NCI-H82 (cell line): ENCODE measurements at places on chromosomes 12 and 14.

GRCh38 chr12:123066384-123066710 lies 84.5 kb downstream of the PITPNM2 start:
- no peak for DNase-seq

DNA sequence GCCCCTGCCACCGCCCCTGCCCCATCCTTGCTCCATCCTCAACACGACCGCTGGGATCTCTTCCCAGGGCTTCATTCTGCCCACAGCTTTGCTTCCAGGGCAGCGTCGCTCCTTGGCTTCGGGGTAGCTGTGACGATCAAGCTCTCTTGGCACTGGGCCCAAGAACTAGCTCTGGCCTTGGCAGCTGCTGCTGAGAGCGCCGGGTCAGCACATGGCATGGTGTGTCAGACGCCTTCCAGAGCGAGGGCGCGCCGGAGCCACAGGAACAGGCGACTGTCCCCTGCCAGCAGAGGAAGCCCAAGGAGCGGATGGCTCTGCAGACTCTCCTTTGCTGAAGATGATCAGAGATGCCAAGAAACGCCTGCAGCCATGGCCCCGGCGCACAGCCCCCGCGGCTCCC lies 15.9 kb downstream of the RAB35 start:
- no peak for DNase-seq

DNA sequence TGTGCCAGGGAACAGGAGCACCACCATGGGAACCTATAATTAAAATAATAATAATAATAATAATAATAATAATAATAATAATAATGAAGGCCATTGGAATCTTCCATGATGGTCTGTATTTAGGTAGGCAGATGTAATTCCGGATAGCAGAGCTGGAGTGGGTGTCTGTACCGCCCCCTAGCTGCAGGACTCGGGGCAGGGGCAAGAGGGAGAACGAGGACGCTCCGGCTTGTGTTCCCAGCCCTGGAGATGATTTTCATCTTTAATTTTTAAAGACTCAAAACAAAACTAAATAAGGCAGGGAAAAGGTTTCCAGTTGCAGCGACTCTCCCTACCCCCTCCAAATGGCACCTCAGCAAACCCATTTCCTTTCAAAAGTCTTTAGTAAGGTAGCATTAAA lies 501.1 kb downstream of the VRK1 start:
- peak; percentile 40 for DNase-seq

DNA sequence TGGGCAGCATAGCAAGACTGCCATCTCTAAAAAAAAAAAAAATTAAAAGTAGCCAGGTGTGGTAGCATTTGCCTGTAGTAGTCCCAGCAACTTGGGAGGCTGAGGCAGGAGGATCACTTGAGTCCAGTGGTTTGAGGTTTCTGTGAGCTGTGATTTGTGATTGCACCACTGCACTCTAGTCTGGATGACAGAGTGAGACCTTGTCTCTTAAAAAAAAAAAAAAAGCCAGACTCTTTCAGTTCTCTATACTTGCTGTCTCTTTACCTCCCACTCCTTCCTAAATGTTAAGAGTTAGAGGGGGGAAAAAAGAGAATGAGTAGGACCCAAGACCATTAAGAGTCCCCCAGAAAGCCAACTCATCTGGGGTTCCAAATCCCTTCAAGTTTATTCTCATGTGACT lies 17.8 kb downstream of the EIF2S1 start:
- no peak for DNase-seq

DNA sequence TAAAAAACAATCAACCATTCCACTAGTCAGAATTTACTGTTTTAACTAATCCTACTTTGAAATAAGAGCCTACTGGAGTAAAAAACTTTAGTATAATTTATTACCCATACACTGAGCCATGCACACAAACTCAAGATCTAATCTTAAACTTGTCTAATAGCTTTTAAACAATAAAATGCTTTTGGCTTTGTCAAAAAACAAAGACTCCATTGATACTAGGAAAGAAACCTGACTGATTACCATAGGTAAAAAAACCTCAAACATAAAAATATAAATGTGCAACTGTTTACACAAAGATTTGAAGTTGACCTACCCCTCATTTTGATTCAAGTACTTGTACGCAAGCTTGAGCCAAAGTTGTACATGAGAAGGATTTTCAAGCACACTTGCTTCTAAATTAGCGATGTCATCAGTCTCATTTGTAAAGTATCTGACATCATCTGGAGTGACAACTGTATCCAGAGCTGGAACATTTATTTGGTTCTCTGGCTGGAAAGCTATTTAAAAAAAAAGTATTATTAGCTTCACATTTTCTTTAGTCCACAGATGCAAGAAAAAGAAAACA lies 36.1 kb downstream of the ZFC3H1 start:
- no peak for DNase-seq

DNA sequence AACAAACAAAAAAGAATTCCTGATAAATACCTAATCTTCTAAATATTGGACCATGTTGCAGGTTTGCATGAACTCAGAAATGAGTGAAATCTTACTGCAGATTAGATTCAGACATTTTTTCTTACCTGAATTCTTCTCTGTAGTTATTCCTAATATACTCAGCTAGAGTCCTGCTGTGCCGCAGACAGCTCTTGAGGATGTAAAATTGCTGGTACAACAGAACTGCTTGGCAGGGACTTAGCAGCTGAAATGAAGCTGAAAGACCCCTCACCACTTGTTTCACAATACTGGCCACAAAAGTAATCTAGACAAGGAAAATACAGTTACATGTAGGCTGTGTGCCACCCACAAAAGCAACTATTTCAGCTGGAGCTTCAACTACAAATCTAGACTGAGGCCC lies 48.3 kb upstream of the KICS2 start:
- DNase-seq: no peak

GRCh38 chr12:13444076-13444475 lies 247.6 kb downstream of the EMP1 start:
- no peak for DNase-seq

- DNase-seq: no peak
These were observed 142.9 kb downstream of the SAMD4A start for GRCh38 chr14:54709867-54710266.

GRCh38 chr12:115017346-115017745 lies 333.4 kb upstream of the TBX3 start:
- no peak for DNase-seq

DNA sequence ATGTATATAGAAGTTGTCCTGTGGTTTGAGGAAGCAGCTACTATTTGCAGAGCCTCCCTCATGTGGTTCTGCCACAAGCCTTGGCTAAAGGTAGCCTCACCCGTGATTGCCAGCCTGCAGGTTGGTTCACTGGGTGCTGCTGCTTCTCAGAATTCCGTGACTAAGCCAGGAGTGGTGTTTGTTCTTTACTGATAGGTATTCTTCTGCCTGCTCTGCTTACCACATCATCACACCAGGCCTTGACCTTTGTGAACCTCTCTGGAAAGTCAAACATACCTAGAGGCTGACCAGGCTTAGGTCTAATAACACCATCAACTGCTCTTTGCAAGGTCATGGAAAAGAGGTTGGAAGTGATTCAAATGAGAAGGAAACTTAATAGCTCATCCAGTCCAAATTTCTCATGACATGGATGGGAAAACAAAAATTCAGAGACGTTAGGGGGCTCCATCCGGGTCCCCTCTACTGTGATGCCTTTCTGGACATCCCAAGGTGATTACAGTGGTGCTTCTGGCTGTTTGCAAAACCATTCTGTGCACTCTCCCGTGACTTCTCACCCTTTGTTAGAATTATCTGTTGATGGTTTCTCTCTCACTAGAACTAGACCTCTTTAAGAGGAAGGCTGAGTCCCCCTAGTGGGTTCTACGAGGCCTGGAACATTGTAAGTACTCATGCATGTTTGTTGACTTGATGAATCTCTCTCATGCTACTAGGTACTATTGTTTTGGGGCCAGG lies 8.5 kb upstream of the SOCS2 start:
- DNase-seq: peak; percentile 29

DNA sequence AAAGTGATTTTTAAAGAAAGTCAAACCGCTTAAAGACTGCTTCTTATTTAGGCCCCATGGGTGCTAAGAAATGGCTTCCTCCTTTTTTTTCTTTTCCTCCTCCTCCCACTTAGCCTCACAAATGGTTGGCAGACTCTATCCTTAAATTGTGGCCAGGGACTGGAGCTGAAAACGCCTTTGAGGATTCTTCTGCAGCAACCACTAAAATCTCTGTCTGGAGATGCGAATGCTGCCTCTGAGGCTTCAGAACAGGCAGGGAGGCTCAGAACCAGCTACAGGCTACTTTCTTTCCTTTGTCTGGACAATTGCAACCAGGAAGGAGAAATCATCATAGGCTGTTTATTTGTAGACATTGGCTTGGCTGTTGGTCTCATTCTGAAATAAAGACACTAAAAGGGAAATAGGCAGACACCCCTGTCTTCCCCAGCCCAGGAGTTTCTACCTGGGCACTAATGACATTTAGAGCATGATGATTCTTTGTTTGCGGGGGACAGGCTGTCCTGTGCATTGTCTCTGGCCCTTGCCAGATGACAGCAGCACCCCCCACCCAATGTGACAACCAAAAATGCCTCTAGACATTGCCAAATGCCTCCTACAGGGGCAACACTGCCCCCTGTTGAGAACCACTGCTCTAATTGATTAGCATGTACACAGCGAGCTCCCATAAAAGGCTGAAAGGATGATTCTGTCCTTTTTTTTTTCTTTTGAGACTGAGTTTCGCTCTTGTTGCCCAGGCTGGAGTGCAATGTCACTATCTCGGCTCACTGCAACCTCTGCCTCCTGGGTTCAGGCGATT lies 50.3 kb downstream of the MAP1LC3B2 start:
- peak; percentile 77 for DNase-seq

- DNase-seq: no peak
These were observed 159.3 kb downstream of the TTC8 start for GRCh38 chr14:88983755-88984154.

GRCh38 chr12:59046763-59047534 lies 126.6 kb upstream of the LRIG3 start:
- DNase-seq: no peak

DNA sequence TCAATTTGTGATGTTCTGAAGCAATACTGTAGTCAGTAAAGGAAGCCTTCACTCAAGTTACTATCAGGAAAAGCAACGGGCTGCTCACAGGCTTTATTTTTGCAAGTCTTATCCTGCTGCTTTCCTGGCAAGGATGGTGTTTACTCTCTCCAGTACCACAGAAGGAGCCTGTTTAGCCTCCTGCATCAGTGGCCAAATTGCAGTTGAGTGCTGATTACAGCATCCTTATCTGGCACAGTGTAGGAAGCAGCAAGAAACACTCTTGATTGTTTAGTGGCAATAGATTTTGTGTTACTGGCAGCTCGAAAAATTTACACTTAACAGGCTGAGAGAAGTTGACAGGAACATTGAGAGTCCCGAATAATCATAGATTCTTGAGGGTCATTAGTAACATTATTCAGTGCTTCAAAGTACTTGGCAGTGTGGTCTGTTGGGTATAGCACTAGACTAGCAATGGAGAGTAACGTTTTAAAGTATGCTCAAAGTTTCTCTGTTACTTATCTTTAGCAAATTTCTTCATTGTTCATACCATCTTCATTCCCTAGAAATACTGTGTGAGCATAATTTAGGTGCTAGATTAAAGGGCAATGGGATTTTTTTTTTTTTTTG lies 11.7 kb downstream of the TULP3 start:
- DNase-seq: no peak

DNA sequence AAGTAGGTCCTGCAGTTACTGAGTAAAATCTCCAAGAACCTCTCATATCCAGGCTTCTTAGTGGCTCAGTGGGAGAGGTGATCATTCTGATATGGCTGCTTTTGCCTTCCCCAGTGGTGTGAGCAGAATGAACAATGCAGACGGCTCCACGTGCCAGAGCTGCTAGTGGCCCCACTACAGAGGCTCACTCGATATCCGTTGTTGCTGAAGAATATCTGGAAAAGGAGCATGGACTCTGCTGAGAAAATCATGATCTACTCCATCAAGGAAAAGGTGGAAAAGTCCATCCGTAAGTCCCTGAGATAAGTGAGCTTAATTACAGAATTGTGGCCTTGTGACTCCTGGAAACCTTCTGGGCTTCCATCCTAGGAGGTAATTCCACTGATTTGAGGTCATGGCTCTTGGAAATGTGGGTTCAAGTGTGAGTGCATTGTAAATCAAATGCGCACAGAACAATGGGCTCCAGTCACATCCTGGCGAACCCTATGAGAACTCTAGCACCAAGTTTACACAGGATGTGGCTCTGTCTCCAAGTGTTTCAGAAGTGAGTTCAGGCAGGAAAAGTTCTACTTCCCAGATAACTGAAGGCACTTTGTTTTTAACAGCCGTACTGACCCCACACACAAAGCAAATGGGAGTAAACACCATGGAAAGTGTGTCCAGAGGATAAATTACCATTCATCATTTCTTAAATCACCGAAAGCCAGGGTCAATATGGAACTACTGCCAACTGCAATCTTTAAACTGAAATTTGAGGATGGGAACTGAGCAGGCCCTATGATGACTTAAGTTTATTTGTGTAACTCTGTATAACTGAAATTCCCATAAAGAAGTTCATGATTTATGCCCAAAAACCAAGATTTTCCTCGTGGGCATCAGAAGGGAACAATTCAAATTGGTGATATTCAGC lies 51.4 kb downstream of the PLEKHG7 start:
- DNase-seq: no peak

DNA sequence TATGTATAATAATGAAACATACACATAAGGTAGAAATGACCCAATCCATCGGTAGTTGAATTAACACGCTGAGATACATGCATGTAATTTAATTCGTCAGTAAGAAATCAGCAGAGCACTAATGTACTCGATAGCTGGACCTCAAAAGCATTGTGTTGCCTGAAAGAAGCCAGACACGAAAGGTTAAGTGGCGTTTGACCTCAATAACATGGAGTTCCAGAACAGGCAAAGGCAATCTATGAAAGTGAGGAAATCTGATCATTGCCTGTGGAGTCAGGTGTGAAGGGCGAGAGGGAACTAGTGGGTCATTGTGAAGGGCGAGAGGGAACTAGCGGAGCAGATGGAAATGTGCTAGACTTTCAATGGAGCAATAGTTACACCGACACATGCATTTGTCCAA lies 970.4 kb upstream of the TMEM132C start:
- DNase-seq: no peak

GRCh38 chr12:52977170-52977569 lies 28.3 kb downstream of the KRT18 start:
- DNase-seq: no peak

DNA sequence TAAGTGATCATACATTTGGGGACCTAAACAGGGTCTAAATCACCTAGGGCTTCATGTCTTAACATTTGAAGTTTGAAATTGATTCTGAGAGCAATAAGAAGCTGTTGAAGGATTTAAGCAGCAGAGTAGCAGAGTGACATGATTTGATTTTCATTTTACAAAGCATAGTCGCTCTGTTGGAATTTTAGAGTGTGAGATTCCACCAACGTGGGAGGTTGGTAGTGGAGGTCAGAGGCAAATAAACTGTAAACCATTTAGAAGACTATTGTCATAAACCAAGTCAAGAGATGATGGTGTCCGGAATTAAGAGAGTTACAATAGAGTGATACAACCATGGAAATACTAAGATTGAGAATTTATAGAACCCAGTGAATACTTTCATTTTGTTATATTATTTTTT lies 52.7 kb upstream of the ZDHHC17 start:
- no peak for DNase-seq

GRCh38 chr14:20855652-20856291 lies 35.4 kb upstream of the RNASE3 start:
- peak; percentile 52 for DNase-seq
